ENCODE measurements at places on chromosomes 12 and 14. TPM values are rescaled to one million over a fixed set of nuclear protein-coding genes. Genes with fewer than 3 reads are reported as not detected.

SSPN gene
- total RNA-seq: 109 TPM

GRCh38 chr12:105030820-105031807 lies 45.0 kb downstream of the NOPCHAP1 start:
- H3K27me3 ChIP-seq: no peaks in the 10 kb centered on the region
- H3K4me1 ChIP-seq: peaks cover 2% of the 10 kb centered on the region
- no peak for DNase-seq
- H3K4me3 ChIP-seq: no peak overlapping the region
- no peak overlapping the region for H3K27ac ChIP-seq

IPO8 gene
- 48.9 TPM for total RNA-seq

- H3K36me3 ChIP-seq: no peaks in the 10 kb centered on the region
- H3K27me3 ChIP-seq: no peaks in the 10 kb centered on the region
- no peaks in the 10 kb centered on the region for H3K4me1 ChIP-seq
- H3K4me3 ChIP-seq: no peak overlapping the region
Observed at GRCh38 chr12:7512553-7512952, 9.0 kb upstream of the CD163 start.

DNA sequence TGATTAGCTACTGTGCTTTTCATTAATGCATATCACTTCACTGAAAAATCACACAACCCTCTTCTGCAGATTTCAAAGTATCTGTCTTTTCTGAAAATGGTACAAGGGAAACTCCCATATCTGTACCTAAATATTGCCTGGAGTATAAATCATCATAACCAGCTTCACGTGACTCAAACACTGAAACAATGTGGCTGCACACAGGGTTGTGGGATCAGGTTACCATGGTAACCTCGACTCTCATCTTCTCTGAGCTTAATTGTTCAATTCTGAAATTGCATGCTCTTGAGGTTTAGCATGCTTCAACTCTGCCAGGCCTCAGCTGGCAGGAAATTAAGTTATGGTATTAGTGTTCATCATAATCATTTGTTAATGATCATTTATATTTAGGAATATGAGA lies 77.5 kb upstream of the CPSF6 start:
- no peak for DNase-seq
- no peak overlapping the region for H3K4me3 ChIP-seq
- H3K27ac ChIP-seq: no peak overlapping the region
- no peaks in the 10 kb centered on the region for H3K36me3 ChIP-seq
- no peaks in the 10 kb centered on the region for H3K27me3 ChIP-seq
- no peaks in the 10 kb centered on the region for H3K4me1 ChIP-seq

- no peaks in the 10 kb centered on the region for H3K27me3 ChIP-seq
- no peak overlapping the region for H3K27ac ChIP-seq
- no peaks in the 10 kb centered on the region for H3K36me3 ChIP-seq
- H3K4me3 ChIP-seq: no peak overlapping the region
- H3K4me1 ChIP-seq: no peaks in the 10 kb centered on the region
Observed at GRCh38 chr12:666766-667308, 3.6 kb upstream of the NINJ2 start.

MANSC4 gene
- not detected for total RNA-seq

DNA sequence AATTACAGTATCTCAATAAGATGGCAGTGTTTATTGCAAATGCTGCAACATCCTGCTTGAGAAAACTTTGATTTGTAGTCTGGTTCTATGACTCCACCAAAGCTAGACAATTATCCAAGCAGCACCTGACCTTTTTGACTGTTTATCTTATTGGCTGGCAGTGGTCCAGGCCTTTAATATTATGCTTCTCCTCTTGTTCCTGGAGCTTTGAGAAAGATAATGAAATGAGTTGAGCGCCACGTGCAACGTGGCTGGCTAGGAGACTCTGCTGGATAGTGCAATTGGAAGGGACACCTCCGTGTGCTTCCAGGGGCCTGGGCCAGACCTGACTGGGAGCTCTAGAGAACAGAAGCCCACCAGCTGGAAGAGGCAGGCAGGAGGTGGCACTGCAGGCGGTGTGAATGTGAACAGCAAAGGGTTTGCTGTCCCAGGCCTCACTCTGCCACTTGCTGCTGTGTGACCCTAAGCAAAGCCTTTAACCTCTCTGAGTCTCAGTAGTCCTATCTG lies 349.3 kb downstream of the CACNA1C start:
- no peak for DNase-seq
- H3K27me3 ChIP-seq: no peaks in the 10 kb centered on the region
- H3K4me1 ChIP-seq: no peaks in the 10 kb centered on the region
- no peaks in the 10 kb centered on the region for H3K36me3 ChIP-seq

GRCh38 chr12:11759899-11760298 lies 110.4 kb downstream of the ETV6 start:
- no peaks in the 10 kb centered on the region for H3K36me3 ChIP-seq
- peak overlapping the region; percentile 74 for H3K27ac ChIP-seq
- no peak for DNase-seq

PAPLN gene
- 21.4 TPM for total RNA-seq

DNA sequence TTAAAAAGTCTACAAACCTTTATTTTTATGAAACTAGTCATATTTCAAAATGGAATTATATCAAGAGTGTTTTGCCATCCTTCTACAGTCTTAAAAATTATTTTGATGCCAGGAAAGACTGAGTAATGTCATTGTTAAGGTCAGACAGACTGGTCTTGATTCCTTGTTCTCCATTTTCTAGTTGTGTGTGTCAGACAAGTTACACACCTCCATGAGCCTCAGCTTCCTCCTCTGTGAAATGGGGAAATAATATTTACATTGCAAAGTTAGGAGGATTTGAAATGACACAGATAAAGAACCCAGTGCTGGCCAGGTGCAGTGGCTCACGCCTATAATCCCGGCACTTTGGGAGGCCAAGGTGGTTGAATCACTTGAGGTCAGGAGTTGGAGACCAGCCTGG lies 47.4 kb upstream of the ELK3 start:
- no peak for DNase-seq
- H3K27me3 ChIP-seq: no peaks in the 10 kb centered on the region
- H3K36me3 ChIP-seq: no peaks in the 10 kb centered on the region
- no peak overlapping the region for H3K27ac ChIP-seq
- no peak overlapping the region for H3K4me3 ChIP-seq
- H3K4me1 ChIP-seq: no peaks in the 10 kb centered on the region

- no peak overlapping the region for H3K27ac ChIP-seq
- H3K27me3 ChIP-seq: no peaks in the 10 kb centered on the region
- no peak for DNase-seq
- no peaks in the 10 kb centered on the region for H3K36me3 ChIP-seq
- H3K4me1 ChIP-seq: no peaks in the 10 kb centered on the region
Observed at GRCh38 chr14:81889529-81889928, 355.9 kb upstream of the SEL1L start.

DNA sequence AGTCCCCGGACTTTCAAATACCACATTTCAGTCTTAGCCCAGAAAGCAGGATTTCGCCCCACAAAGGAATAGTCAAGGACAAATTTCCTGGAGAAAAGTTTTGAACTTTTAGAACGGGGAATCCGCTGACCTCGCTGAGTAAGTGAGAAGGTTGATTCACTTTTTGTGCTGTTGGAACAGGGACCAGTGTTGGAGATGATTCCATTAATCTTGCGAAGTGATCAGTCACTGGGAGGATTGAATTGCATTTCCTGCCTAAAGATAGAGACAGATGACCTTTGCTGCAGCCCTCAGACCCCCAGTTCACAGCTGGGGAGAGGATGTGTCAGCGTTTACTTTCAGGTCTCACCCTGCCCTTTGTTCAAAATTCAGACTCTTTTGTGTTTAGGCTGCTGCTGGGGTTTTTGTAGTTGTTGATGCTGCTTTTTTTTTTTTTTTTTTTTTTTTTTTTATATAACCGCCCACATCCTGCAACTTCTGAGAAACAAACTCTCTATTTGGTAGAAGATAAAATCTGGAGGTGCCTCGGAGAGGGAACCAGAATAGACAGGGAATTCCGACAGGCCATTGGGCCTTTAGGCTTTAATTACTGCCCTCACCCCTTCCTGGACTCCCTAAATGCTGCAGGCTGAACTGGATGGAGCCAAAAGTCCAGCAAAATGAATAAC lies 9.8 kb upstream of the KDM2B start:
- H3K27me3 ChIP-seq: no peaks in the 10 kb centered on the region
- no peaks in the 10 kb centered on the region for H3K4me1 ChIP-seq
- no peak overlapping the region for H3K4me3 ChIP-seq

- H3K27me3 ChIP-seq: no peaks in the 10 kb centered on the region
- no peaks in the 10 kb centered on the region for H3K36me3 ChIP-seq
- no peak overlapping the region for H3K27ac ChIP-seq
- H3K4me1 ChIP-seq: no peaks in the 10 kb centered on the region
Observed at GRCh38 chr12:18446061-18446644, 184.8 kb downstream of the PIK3C2G start.

FAM186B gene
- total RNA-seq: 0.30 TPM

HOXC12 gene
- not detected for total RNA-seq

PLEKHH1 gene
- 1.6 TPM for total RNA-seq

- H3K4me1 ChIP-seq: no peaks in the 10 kb centered on the region
- no peaks in the 10 kb centered on the region for H3K36me3 ChIP-seq
- peak; percentile 57 for DNase-seq
- no peak overlapping the region for H3K27ac ChIP-seq
- no peaks in the 10 kb centered on the region for H3K27me3 ChIP-seq
Observed at GRCh38 chr12:122646517-122647217, 56.5 kb downstream of the HCAR2 start.

NUAK1 gene
- 37.7 TPM for total RNA-seq

DNA sequence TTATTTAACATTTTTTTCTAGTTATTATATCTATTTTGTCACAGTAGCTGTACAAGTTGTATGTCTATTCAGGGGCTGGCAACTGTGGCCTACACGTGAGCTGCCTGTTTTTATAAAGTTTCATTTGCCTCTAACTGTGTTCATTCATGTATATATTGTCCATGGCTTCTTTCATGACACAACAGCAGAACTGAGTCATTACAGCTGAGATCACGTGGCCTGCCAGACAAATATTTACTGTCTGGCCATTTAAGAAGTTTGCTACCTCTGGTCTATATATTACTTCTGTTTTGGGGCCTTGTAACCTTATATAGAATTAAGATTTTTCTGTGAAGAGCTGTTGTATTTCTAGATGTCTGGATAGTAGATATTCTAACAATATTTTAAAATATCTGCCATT lies 37.9 kb downstream of the KIAA0586 start:
- H3K27me3 ChIP-seq: no peaks in the 10 kb centered on the region
- no peak for DNase-seq
- peaks cover 7% of the 10 kb centered on the region for H3K36me3 ChIP-seq
- no peak overlapping the region for H3K4me3 ChIP-seq
- H3K27ac ChIP-seq: no peak overlapping the region

- H3K27ac ChIP-seq: no peak overlapping the region
Observed at GRCh38 chr14:91831337-91831736, 36.0 kb downstream of the TC2N start.

- no peaks in the 10 kb centered on the region for H3K36me3 ChIP-seq
- H3K4me1 ChIP-seq: no peaks in the 10 kb centered on the region
- no peaks in the 10 kb centered on the region for H3K27me3 ChIP-seq
- H3K27ac ChIP-seq: no peak overlapping the region
- H3K4me3 ChIP-seq: no peak overlapping the region
Observed at GRCh38 chr14:95664546-95664945, 21.7 kb upstream of the TCL1B start.
